Stimulated activated CD8-positive, alpha-beta memory T cell treated with anti-CD3 and anti-CD28 coated beads, Interleukin-15, amount 100 ng/mL, for 48 hours (primary cell): ENCODE measurements at places on chromosomes 3 and 15.

DNA sequence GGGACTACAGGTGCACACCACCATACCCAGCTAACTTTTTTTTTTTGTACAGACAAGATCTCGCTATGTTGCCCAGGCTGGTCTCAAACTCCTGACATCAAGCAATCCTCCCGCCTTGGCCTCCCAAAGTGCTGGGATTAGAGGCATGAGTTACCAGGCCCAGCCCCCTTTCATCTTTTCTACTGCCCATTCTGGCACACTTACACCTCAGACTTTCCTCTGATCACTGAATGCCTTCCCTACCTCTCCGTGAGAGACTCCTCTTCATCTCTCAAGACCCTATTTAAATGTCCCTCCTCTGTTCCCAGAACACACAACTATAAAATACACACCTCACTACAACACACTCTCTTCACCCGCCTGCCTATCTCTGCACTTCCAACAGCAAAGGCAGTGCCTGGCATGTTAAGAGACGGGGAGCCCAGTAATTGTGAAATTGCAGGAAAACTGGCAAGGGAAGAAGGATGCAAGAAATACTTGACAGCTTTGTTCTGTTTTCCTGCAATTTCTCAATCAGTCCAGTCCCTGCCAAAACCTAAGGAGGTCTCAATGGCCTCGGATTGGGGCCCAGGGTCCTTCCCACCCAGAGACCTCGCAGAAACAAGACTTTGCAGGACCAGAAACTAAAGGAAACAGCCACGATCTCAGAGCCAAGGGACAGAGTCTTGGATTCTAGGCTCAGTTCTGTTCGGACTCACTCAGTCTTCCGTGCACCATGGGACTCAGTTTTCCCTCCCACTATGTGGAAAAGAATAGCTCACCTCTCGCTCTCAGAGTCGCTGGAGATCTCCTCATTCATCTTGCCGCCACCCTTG, 849 bp downstream of the RRP9 start:
- DNase-seq: no peak

DNA sequence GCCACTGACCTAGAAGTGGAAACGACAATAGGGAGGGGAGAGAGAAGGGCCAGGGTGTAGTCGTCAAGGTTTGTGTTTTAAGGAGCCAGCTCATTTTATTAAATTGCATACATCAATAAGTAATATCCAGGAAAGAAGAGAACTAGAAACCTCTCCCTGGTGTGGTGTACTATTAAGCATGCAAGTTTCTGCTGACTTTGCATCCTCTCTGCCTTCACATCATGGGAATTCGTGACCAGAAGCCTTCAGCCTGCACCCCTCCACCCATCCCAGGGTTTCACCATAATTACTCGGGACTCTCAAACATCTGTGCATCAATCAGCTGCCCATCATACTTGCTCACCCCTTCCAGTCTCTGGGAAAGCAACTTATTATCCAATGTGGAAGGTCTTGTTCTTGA, 70.9 kb upstream of the UBE3A start:
- DNase-seq: no peak

GRCh38 chr3:176951586-176952292, 245.5 kb downstream of the TBL1XR1 start:
- no peak for DNase-seq

- DNase-seq: no peak
These were observed 129.1 kb upstream of the CNTN6 start for GRCh38 chr3:963755-964154.

DNA sequence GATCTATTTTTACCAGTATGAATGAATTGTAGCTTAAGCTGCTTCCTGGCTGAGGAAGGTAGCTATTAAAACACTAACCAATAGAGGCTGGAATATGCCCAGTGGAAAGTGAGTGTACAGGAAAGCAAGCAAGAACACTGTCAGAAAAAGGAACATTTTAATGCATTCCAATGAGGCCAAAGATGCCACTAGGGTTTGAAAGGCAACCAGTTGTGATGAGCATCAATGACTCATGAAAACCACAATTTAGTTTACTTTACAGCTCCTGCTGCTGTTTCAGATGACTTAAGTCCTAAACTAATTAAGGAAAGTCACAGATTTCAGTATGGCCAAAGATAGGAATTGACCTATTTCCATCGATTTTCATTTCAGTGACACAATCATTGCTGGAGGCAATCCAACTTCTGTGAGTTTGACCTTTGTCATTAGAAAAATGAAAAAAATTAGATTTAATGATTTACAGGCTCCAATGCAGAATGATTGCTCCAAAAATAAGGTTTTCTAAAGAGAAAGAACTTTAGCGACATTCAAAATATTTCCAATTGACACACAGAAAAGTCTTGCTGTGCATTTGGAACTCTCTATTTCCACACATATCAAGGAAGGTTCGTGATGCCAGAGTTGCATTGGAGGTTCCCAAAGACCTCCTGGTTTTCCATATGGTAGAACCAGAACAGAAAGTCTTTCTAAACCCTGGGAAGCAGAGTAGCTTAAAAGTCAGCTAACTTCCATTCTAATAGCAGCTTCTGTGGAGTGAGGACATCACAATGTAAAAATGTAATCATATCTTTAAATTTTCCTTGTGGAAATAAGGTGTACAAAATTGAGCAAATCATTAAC, 103.0 kb downstream of the SUCNR1 start:
- no peak for DNase-seq

DNA sequence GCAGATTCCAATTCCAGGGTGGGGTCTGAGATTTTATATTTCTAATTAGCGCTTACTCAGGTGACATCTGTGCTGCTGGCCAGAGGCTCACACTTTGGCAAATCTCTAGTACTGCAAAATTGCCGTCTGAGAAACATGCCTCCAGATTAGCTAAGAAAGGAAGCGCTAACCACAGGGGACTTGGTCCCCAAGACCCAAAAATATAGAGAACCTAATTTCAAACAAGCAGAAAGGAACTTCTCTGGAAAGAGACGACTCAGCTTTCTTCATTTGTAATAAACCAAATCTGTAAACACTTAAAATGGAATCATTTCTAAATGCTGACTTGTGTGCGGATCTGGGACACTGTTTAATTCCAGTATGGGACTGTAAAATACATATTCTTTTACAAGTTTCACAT, 55.7 kb downstream of the B3GNT5 start:
- no peak for DNase-seq

- DNase-seq: no peak
These were observed 150.9 kb upstream of the ABI3BP start for GRCh38 chr3:101144105-101144504.

GRCh38 chr15:33152502-33153109, 41.9 kb downstream of the FMN1 start:
- no peak for DNase-seq

- no peak for DNase-seq
These were observed 80.8 kb downstream of the FBN1 start for GRCh38 chr15:48564690-48565089.

DNA sequence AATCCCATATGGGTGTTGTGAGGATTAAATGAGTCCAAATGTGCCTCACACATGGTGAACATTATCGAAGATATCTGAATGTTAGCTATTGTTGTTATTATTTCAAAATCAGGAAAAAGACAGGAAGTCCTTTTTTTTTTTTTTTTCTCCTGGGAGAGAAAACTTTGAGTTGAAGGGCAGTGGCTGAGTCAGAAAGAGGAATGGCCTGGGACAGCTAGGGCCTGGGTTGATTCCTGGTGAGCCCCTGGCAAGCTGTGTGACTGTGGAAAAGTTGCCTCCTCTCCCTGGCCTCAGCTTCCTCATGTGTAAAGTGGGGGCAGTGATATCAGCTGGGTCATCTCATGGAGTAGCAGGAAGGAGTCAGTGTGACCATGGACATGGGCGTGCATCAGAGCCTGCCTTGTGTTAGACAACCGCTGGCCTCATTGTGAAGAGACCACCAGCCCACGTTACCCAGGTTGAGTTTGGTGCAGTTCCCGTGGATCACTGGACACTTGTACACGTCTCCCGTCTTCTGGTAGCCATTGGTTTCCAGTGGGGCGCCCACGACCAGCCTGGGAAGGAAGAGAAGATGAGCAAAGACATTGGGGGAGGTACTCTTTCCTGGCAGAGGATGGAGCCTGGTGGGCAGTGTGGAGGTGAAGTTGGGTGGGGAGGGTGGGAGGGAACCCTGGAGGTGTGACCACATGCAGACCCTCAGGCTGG, 63.1 kb downstream of the ITGA11 start:
- DNase-seq: no peak

DNA sequence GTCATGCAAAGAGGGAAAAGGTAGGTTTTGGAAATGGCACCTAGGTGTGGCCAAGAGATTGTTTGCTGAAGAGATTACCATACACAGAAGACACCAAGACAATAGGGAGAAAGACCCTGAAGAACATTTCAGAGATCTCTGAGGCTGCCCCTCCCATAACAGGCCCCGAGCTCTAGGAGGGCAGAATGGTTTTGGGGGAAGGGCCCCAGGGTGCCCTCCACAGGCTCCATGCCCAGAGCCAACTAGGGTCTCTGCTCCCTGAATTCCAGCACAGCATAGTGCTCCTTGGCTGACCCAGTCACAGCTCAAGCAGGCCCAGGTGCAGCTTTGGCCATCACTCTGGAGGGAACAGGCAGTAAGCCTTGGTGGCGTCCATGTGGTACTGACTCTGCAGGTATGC, 163.9 kb downstream of the RAB11A start:
- DNase-seq: no peak

DNA sequence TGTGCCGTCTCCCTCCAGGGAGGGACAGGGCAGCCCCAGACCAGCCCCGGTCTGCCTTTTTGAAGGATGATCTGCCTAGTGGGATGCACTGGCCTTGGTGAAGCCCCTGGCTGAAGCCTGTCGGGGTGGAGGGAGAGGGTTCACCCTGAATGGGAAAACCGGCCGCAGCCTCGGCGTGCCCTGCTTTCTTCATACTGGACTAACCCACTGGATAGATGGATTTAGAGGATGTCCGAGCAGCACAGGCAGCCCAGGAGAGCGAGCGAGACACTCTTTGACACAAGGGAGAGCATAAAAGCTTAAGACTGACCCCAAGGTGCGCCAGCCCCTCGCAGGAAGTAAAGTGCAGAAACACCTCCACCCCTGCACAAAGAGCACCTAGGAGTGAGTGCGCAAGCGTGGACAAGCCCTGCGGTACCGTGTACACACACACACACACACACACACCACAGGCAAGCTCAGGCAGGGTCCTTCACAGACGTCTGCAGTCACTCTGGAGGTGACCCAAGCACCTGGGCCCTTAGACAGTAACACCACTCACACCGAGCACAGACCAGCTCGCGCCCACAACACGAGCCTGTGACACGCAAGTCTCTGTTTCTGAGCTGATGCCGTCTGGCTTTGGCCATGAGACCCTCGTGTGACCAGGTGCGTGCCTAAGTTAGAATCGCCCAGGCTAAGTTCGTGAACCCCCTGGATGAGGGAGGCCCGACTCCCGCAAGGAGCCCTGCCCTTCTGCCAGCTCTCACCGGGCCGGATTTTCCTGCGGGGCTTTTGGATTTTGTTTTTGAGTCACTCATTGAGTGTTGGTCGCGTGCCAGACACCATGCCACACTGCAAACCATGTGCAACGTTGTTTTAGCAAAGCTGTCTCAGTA, 11.3 kb downstream of the SEMA4B start:
- DNase-seq: no peak

- no peak for DNase-seq
These were observed 237.6 kb downstream of the ITPR1 start for GRCh38 chr3:4730719-4731118.

GRCh38 chr3:158713094-158713499, 19.2 kb downstream of the RARRES1 start:
- DNase-seq: no peak

DNA sequence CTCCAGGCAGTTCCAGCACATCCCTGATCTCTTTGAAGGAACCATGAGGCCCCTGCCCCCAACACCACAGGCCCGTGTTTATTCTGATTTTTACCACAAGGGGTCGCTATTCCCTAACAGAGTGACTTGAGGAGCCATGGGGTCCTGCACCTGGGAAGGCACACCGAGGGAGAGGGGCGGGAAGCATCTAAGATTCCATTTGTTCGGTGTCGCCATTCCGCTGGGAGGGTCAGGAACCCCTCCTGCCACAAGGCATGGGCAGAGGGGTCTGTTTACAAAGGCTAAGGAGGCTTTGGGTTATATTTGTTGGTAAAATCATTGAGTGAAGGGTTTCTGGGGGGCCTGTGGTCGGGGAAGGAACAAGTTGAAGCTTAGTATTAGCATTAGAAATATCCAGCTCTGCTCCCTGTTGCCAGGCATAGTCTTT, 77.1 kb downstream of the WDR76 start:
- DNase-seq: peak; percentile 23

DNA sequence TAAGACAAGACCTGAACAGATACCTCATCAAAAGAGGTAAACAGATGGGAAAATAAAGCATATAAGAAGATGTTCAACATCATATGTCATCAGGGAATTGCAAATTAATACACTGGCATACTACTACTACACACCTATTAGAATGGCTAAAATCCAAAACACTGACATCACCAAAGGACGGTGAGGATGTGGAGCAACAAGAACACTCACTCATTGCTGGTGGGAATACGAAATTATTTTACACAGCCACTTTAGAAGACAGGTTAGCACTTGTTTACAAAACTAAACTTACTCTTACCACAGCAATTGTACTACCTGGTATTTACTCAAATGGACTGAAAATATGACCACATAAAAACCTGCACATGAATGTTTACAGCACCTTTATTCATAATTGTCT, 119.6 kb downstream of the GSK3B start:
- DNase-seq: no peak

- no peak for DNase-seq
These were observed 359.8 kb downstream of the ULK4 start for GRCh38 chr3:41602121-41602520.

DNA sequence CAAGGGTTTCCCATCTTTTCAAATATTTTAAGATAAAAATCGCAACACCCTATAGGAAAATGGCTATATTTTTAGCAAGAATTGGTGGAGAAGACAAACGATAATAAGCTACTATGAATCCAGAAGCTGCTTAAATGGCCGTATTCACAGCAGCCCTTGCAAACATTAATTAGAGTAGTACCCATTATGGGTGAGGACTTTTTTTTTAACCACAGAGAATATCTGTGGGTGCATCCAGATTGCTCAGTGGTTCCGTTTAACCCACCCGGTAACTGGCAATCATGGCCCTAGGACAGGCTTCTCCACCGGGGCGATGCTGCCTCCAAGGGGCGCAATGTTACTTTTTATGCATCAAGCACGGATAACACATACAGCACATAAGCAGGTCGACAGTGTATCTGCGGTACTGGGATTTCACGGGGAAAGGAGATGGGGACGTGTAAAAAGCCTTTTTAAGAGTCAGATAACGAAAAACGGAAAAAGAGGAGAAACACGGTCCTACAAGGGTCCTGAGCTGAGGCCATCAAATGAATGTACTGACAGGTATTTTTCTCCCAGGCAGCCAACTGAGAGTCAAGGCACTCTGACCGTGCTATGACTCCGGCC, 968 bp upstream of the TMEM266 start:
- no peak for DNase-seq

DNA sequence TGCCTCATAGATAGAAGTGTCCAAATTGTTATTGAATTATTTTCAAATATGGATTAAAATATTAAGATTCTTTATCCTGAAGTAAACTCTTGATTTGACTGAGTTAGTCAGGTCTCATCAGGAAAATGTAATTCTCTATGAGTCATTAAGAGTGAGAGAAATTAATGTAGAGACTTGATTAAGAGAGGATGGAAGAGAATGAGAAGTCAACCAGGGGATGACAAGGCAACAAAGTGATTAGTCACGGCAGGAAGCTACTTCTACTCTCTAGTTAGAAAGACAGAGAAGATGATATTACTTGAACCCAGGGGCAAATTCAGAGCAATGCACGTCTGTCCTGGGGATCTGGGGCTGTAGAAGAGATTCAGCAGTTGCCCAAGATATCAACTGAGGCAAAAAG, 202.5 kb downstream of the LSAMP start:
- no peak for DNase-seq
